MV-4-11 (cell line): ENCODE measurements at places on chromosomes 13 and 19.

GRCh38 chr13:45714170-45714569 lies 12.1 kb downstream of the CBY2 start:
- DNase-seq: no peak

GRCh38 chr19:27974082-27974513 lies 1238.9 kb downstream of the UQCRFS1 start:
- DNase-seq: peak; percentile 40

DNA sequence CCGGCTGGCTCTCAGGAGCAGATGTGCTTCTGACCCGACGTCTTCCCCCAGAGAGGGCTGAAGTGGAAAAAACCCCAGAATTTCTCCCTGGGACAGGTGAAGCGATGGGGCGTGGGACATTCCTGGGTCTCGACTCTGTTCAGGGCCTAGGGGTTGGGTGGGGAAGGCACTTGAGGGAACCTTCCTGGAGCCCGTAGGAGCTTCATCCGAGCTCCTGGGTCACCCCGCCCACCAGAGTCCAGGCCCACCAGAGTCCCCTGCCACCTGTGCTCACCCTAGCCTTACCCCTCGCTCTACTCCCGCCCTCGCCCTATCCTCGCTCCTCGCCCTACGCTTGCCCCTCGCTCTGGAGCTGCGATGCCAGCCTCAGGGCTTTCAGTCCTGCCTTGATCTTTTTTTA lies 23.2 kb downstream of the EPN1 start:
- DNase-seq: no peak

GRCh38 chr13:59038824-59039223 lies 1124.9 kb downstream of the DIAPH3 start:
- no peak for DNase-seq

- no peak for DNase-seq
Observed at GRCh38 chr19:10418485-10419199, 1.7 kb upstream of the PDE4A start.

GRCh38 chr19:18223860-18224524 lies 2.2 kb downstream of the PDE4C start:
- DNase-seq: peak; percentile 77

DNA sequence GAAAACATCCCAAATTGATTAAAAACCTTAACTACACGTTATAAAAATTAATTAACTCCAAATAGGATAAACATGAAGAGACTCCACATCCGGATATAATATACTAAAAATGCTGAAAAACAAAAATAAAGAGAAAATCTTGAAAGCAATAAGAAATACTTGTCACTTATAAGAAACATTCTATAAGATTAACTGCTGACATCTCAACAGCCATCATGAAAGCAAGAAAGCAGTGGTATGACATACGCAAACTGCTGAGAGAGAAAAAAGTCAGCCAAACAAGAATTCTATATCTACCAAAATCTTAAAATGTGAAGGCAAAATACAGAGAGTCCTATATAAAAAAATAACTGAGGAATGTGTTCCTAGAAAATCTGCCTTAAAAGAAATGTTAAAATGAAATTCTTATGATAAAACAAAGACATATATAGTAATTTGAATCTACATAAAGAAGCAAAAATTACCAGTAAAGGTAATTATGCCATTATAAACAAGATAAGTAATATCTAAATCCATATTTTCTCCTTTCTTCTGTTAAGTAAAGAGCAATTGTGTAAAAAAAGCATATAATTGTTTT lies 1851.1 kb downstream of the PCDH9 start:
- no peak for DNase-seq

- DNase-seq: no peak
Observed at GRCh38 chr19:2796659-2797266, 11.5 kb downstream of the THOP1 start.

DNA sequence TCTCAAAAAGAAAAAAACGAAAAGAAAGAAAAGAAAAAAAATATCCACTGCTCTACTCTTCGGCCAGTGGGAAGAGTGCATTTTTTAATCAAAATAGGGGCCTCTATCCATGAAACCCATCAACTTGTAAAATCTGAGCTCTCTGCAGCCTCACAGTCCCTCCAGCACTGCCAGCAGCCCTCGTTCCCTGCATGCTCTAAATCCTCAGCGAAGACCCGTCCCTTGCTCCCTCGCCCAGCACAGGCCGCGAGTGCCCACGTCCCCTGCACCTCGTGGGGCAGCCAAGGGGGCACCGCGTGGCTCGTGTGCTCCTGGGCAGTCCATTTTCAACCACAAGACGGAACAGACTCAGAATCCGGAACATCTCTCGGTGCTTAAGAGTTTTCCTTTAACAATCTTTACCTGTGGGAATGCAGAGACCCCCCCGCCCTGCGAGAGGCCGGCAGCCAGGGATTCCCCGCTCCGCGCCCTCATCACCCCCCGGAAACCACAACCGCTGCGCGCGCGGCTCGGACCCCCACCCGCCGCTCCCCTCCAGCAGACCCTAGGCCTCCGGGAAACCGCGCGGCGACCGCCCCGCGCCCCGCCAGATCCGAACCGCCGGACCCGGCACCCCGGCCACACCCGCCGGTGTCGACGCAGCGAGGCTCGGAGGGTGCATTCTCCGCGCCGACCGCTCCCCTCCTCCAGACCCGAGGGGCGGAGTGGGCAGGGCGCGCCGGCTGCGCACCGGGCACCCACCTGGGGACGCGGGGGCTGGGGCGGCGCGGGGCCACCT lies 638 bp downstream of the ANKRD27 start:
- DNase-seq: no peak

DNA sequence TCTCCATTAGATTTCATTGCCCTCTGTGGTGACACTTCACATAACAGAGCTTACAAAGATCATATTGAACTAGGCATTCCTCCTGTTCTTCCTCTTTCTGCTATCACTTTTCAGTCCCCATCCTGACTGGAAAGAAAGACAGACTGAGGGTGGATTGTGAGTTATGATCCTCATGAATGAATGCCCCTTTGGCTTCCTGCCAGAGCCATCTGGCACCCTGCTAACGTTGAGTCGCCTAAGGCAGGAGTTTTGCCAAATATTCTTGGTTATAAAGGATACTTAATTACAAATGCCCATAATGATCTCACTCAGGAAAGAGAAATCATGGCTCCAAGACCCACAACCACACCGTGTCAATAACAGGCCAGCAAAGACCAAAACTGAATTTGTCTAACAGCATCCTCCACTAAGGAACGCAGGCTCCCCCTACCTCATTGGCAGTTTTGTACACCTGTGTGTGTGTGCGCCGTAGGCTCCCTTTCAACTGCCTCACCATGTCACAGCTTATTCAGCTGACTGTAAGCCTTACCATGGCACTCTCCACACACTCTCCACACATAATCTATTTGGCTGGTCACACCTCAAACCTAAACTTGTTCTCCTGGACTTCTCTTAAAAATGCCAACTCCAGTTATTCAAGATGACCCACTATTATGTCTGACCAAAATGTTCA lies 15.5 kb downstream of the ZNF211 start:
- DNase-seq: no peak

DNA sequence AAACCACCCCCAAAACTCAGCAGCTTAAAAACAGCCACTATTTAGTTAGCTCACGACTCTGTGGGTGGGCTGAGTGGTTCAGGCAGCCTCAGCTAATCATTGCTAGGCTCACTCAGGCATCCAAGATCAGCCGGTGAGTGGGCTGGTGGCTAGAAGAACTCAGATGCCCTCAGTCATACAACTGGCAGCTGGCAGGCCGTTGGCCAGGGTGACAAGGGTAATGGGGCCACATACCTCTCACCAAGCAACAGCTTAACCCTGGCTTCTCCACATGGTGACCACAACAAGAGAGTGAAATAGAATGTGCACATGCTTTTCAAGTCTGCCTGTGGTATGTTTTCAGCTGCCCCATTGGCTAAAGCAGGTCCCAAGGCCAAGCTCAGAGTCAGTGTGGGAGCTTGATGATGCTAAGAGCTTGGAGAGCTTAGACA lies 435.4 kb upstream of the TSHZ3 start:
- peak; percentile 39 for DNase-seq

- DNase-seq: no peak
Observed at GRCh38 chr19:33580645-33581037, 41.1 kb upstream of the CHST8 start.

- no peak for DNase-seq
Observed at GRCh38 chr13:113058988-113059850, 46.4 kb upstream of the F7 start.

- DNase-seq: no peak
Observed at GRCh38 chr13:36885901-36886300, 34.1 kb downstream of the SMAD9 start.

DNA sequence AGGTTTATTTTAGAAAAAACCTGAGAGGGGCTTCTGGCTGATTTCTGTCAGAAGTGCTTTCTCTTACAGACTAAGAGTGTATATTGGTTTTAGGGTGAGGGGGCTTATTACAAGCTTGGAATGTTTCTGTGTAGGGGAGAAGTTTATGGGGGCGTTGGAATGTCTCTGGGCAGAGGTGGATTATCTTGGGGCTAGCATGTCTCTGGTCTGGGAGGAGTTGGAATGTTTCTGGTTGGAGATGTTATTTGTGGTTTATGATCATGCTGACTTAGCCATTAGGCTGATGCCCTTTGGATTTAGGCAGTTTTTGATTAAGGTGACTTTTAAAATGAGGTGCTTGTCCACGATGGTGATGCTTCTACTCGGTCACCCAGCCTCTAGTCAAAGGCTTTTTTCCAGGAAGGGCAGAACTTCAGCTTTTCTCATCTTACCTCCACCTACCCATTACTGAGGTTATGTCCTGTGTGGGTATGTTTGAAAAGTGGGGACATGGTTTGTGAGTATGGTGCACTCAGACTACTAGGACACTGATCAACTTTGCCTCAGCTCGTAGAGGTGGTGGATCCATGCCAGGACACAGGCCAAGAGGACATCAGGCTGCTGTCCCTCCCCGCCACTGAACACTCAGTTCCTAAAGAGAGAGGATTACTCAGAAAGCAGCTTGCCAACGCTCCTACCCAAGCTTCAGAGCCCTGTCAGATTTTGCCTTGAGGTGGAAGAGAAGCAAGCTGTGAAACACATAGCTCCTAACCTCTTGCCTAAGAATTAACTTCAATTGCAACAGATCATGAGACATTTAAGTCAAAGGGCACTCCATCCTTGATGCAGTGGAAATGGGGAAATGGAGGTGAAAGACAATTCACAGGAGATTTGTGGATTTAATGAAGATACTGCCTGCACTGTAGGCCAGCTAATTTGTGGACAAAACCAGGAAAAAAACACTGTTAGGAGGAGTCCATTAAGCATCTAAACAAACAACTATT lies 63.6 kb downstream of the ZNF44 start:
- DNase-seq: no peak

DNA sequence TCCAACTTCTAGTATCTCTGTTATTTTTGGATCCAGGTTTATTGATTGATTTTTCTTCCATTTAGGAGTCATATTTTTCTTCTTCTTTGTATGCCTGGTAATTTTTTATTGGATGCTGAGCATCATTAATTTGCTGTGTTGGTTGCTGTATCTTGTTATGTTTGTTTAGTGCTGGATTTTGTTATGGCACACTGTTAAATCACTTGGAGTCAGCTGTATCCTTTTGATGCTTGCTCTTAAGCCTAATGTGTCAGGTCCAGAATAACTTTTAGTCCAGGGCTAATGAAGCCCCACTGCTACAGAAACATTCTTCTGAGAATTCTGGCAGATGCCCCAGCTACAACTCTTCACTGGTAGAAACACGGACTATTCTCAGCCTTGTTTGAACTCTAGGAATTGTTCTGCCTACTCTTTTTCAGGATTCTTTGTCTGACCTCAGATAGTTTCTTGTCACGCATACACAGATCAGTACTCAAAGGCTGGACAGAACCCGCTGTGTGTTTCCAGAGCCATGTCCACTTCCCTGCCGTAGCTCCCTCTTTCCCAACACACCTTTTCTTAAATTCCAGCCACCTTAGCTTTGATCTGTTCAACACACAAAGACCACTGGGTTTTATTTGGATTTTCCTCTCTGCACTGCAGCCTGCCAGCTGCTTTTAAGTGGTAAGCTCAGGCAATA lies 137.1 kb upstream of the WASF3 start:
- no peak for DNase-seq

- DNase-seq: no peak
Observed at GRCh38 chr13:90533866-90534265, 813.6 kb upstream of the MIR17HG start.

- no peak for DNase-seq
Observed at GRCh38 chr13:112905619-112905989, 63.4 kb upstream of the MCF2L start.

DNA sequence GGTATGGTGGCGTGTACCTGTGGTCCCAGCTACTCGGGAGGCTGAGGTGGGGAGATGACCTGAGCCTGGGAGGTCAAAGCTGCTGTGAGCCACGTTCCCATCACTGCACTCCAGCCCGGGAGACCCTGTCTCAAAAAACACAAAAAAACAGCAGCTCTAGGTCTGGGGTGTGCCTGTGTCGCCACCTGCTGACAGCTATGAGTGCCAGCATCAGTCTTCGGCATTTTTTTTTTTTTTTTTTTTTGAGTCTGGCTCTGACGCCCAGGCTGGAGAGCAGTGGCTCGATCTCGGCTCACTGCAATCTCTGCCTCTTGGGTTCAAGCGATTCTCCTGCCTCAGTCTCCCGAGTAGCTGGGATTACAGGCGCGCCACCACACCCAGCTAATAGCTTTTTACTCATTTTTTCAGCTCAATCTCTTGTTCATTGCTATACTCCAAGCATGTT lies 10.1 kb downstream of the AP2S1 start:
- DNase-seq: peak; percentile 68

DNA sequence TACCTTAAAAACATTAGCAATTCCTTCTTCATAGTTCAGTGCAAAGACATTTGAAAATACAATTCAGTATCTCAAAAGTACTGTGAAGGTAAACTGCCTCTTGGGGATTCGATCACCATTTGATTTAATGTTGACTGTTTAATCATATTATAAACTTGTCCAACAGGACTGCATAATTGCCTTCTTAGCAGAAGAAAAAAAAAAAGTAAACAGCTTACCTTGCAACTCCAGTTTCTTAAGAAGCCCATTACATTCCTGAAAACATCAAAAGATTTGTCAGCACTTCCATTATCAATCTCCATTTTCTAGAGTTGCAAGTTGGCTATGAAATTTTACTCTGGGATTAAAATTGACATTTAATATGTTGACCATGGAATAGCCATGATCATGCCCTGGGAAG lies 1154.6 kb downstream of the OLFM4 start:
- DNase-seq: no peak

- DNase-seq: no peak
Observed at GRCh38 chr19:610801-611480, 21.3 kb downstream of the HCN2 start.

DNA sequence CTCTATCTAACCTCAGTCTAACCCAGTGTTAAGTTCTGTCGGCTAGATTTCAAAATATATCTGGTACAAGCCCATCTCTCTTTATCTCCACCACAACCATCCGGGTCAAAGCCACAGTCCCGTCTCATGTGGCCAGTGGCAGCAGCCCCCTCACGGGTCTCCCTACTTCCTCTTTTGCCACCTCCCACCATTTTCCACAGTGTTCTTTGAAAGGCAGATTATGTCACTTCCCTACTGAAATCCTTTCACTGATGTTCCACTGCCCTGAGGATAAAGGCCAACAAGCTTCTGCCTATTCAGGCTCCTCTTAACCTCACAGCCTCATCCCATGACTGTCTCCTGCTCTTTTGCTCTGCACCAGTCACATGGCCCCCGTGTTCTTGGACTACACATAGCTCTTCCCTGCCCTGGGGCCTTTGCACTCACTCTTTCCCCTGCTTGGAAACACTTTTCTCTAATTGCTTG lies 117.2 kb downstream of the UBL3 start:
- DNase-seq: peak; percentile 95
